ENCODE measurements at places on chromosomes 5 and 9.

GRCh38 chr9:120857481-120857880 lies 14.8 kb upstream of the PSMD5 start:
- no peak for DNase-seq

GRCh38 chr9:107929443-107929842 lies 439.9 kb upstream of the KLF4 start:
- peak; percentile 58 for DNase-seq

DNA sequence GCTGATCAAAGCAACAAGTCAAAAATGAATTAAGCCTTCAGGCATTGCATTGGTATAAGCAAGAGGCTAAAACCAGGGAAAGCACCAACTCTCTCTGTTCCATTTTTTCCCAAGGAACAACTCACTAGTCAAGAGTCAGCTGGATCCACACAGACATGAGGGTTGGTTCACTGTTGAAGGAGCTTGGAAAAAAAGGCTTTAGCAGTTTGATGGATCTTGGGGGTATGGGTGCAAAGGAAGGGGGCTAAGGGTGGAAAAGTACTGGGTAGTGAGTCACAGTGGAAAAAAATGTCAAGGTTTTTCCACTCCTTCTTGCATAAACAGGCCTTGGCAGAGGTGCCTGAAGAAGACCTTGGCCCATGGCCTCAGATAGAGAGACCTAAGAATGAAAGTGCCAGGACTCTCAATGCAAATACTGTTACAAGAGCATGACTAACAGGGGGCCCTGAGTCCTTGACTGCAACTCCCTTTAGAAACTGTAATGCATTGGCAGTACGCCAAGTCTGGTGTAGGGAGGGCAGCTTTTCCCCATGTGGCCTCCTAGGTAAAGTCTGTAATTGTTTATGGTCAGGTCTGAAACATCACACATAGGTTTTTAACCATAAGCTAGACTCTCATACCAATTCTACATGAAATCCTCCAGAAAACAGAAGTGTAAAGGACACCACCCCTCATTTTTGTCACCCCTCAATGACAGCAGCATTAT lies 23.7 kb downstream of the ACTL7A start:
- peak; percentile 69 for DNase-seq

- DNase-seq: no peak
Observed at GRCh38 chr5:79269733-79270166, 33.8 kb downstream of the JMY start.

Data from small intestine (tissue), 16 donors.